ENCODE measurements at places on chromosomes 3 and 15.

GRCh38 chr3:158105710-158106253 lies 438 bp downstream of the SHOX2 start:
- no peak for DNase-seq

DNA sequence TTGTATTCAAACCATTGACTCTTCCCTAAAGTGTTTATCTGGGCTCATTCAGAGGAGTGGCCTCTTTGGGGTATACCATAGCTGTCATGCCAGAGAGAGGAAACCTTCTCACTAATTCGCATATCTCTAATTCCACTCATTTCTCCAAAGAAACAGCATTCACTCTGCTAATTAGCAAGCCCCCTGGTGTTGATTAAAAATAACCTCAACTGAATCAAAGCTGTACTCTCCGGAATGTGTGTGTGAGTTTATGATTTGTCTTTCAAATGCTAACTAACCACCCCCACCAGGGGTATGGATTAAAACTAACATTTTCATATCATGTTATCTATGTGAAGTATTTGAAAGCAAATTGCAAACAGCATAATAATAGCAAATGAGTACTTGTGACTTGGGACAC lies 45.5 kb downstream of the PAQR5 start:
- DNase-seq, result no peak

GRCh38 chr3:33211444-33211843 lies 7.2 kb downstream of the SUSD5 start:
- no peak for DNase-seq

DNA sequence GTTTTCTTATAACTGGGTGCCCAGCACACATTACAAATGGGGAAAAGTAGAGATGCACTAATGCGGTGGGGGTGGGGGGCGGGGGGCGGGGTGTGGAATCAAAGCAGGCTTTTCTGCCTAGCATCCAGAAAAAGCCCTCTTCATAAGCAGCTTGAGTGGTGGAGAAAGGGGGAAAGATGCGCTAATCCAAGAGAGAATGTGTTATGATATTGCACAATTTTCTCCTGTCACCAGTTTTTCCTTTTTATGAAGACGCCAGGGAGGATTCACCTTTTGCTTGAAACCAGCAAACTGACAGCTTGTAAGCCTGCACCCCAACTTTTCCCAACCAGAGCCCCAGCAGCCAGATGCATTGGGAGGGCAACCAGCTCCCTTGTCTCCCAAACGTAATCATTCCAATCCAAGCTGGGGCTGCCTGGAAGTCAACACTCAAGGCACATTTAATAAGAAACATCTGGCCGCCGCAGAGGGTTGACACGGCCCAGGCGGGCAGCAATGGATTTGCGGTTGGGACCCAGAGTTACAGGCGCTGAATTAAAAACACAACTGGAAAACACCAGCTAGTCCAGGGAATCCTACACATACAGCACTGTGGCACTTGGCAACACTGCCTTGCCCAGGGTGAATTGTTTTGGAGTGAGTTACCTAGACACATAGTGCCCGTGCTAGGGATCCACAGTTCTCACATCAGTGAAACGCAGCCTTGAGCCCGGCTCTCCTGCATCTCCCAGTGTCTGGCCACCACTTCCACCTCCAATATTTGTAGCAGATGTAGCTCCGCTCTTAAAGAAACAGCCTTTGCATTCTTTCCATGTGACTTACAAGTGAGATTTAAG lies 218.5 kb upstream of the PRICKLE2 start:
- no peak for DNase-seq

DNA sequence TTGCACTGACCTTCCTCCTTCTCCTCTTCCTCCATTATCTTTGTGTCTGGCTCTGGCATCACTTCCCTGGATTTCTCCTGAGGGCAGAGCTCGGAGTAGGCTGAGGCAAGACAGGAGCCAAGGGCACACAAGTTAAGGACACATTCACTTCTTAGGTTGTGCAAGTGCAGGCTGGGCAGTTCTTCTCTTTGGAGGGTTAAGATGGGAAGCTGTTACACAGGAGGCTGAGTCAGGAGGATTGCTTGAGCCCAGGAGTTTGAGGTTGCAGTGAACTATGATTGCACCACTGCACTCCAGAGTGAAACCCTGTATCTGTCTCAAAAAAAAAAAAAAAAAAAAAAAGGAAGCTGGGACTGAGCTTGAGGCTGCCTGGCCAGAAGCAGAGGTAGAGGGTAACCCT lies 176.2 kb upstream of the ANKRD28 start:
- no peak for DNase-seq

DNA sequence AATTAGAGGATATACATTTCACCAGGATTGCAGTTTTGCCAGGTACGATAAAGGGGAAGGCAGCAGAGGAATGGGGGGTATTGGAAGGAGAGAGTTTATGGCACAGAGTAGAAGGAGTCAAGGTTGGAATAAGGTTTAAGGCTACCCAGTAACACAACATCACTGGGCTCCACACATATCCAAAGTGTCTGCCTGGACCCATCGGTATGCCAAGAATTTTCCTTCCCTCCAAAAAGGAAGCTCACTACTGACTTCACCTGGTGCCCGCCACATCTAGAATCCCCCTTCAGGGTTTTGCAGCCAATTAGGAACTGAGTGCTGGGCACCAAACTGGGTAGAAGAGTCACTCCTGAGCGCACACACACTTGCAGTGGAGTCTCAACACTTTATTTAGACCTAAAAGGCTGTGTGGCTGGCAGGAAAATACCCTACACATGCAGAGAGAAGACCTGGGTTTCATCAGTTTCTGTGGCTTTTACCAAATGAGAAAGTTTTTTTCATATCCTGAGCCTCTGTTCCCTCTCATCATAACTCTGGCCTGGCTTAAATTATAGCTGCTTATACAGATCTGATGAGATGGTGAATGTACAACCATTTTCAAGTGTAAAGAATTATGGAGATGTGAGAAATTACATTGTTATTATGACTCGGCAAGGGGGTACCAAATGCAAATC lies 190.8 kb upstream of the LPP start:
- DNase-seq, result no peak

- DNase-seq, result no peak
These were observed 1091.9 kb downstream of the NSUN3 start for GRCh38 chr3:95154766-95155165.

- DNase-seq, result no peak
These were observed 333.0 kb downstream of the SHQ1 start for GRCh38 chr3:72515281-72515680.

- no peak for DNase-seq
These were observed 279.8 kb downstream of the ADAMTS17 start for GRCh38 chr15:100061944-100062343.

GRCh38 chr3:171481011-171481410 lies 20.8 kb upstream of the TNIK start:
- no peak for DNase-seq

DNA sequence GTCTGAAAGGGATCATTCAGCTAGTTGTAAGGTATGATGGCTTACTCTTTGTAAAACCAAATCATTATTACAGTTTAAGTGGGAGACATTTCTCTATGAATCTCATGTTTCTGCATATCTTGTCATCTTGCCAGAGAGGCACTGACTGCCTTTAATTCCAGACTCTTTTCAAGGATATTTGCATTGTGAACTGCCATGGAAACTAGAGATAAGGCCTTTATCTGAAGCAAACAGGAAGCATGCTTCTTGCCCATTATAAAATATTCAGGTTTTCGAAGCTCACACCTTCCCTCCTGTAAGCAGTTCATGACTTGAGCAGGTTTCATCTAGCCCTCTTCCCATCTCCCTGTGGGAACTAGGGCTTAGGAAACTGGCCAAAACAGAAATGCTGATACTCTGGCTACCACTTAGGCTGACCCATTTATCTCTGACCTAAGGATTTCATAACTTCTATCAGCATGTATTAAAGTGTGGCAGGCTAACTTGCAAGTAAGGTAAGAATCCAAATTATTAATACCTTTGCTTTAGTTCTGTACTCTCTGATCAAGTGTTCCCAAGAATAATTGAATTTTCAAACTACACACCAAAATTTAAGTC lies 326.6 kb upstream of the ALCAM start:
- DNase-seq, result no peak

GRCh38 chr3:167354751-167355150 lies 25.3 kb downstream of the ZBBX start:
- no peak for DNase-seq

- DNase-seq, result no peak
These were observed 323.3 kb downstream of the CLSTN2 start for GRCh38 chr3:140258222-140258724.

DNA sequence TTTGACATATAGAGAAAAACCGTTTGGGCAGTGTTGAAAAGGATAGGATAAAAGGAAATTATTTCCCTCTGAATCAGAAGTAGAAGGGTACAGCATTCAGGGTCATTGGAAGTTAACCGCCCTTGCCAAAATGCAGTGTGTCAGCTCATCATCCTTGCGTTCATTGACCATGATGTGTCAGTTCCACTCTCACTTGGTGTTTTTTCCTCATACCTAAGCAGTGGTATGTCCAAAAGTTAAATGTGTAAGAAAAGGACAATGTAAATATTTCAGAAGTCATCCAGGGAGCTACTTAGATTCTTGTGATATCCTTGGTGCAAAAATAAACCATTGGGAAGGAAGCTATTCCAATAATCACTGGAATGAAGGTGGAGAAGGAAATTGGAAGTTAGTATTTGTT lies 50.7 kb downstream of the MAP6D1 start:
- no peak for DNase-seq

GRCh38 chr15:57635300-57635909 lies 43.7 kb downstream of the MYZAP start:
- DNase-seq, result no peak

- DNase-seq, result no peak
These were observed 23.9 kb downstream of the ILDR1 start for GRCh38 chr3:121998030-121998580.

DNA sequence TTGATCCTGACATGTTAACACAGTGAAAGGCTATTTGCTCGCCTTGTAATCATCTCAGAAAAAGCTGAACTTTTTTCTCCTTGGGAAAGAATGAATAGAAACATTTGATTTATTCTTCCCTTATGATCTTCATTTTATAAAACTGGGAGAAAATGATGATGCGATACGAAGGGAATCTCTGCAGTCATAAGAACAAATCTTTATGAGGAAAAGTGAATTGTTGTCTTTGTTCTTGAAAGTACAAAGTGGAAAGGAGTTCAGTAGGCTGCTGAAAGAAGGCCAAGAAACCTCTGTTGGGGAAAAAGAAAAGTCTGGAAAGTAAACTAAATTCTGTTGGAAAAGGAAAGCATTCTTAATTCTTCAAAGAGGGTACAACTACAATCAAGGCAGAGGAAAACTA lies 248.8 kb downstream of the NSUN3 start:
- no peak for DNase-seq

- no peak for DNase-seq
These were observed 114.8 kb downstream of the BBX start for GRCh38 chr3:107637416-107638183.

DNA sequence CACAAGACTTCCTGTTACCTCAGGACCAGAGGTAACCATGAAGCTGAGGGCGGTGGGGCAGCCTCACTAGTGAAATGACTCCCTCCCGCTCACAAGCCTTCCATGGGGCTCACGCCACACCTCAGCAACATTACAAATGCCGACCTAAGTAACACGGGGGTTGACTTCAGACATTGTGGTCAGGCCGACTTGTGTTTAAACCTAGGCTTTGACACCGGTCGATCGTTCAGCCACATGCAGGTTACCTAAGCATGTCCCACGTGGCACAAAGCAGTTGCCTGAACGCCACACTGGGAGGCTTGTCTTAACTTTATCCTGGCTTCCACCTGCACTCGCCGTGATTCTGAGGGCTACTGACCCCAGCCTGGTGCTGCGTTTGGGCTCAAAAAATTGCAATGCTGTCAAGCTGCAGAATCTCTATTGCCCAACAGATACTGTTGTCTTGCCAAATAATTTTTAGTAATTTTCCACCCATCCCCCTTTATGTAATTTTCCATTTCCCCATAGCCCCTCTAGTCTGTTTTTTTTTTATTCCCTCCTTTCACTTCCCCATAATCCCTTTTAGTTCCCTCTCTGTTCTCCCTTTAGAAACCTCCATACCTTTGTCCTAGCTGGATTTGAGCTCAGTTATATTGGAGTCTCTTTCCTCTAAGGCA lies 158.6 kb upstream of the RGMA start:
- DNase-seq, result no peak

GRCh38 chr3:14225421-14225820 lies 46.8 kb downstream of the LSM3 start:
- no peak for DNase-seq
